Caco-2 (cell line): ENCODE measurements at places on chromosomes 3 and 15. TPM values are rescaled to one million over a fixed set of nuclear protein-coding genes. Genes with fewer than 3 reads are reported as not detected.
A peak's percentile ranks its signal among the peaks of the same experiment; 100 is the strongest.

GRCh38 chr3:152159328-152159727 is 109.4 kb upstream of the MBNL1 start:
- no peak for DNase-seq

The FRMD5 gene
- 17.4 and 19.5 TPM in 2 replicates for total RNA-seq

- no peak for DNase-seq
Measured at GRCh38 chr3:1805331-1805730, 293.3 kb upstream of the CNTN4 start.

DNA sequence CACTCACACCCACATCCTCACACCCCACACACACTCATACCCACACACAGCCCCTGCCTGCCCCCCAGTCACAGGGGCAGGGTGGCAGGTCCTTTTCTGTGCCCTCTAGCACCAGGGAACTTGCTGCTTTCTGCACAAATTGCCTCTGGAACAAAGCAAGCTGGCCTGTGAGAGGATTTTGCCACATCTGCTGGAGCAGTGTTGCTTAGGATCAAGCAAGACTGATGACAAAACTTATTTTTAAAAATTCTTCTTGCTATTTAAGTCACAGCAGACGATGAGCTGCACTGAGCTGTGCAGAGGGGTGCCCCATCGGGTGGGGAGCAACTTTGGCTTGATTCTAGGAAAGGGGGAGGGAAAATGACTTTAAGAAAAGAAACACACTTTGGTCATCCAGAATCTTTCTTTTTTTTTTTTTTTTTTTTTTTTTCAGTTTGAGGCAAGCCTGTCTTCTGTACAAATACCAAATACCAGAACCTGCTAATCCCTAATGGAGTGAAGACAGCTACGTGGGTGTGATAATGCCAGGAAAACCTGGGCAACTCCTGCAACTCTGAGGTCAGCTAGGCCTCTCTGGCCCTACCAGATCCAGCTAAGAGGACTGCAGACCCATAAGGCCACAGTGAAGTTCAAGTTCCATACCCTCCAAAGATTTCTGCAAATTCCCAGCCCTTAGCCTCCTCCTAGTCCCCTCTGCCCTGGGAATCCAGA is 195.3 kb downstream of the ABHD5 start:
- no peak for DNase-seq

GRCh38 chr3:129289201-129289921 is 10.7 kb downstream of the HMCES start:
- DNase-seq: no peak

DNA sequence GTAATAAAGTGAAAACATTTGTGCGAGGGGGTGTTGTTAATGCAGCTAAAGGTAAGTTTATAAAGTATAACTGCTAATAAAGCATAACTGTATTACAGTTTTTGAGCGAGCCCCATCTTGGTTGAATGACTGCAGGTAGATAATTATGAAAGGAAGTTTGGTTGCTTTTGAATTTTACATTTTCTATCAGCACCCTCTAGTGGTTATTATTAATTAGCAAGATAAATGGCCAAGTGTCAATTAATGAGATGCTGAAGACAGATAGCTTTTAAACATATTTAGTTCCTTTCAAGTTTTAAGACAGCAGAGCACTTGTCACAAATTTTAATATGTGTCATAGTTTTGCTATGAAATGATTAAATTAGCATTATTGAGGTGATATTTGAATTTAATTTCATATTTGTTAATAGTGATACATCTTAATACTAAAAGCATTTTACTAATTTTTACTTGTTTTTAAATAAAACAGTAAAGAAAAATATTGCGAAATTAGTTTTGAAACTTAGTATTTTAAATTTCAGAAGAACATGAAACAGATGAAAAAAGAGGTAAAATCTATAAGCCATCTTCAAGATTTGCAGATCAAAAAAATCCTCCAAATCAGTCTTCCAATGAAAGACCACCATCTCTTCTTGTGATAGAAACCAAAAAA is 15.1 kb downstream of the U2SURP start:
- DNase-seq: no peak

The SLC28A1 gene
- total RNA-seq: not detected in 2 replicates

GRCh38 chr3:37375184-37376127 is 201.1 kb upstream of the LRRFIP2 start:
- DNase-seq: no peak

The MGLL gene
- total RNA-seq: 7.8 and 8.4 TPM in 2 replicates

The PATL2 gene
- 0.32 TPM in 1 of 2 replicates, not detected in the other for total RNA-seq

DNA sequence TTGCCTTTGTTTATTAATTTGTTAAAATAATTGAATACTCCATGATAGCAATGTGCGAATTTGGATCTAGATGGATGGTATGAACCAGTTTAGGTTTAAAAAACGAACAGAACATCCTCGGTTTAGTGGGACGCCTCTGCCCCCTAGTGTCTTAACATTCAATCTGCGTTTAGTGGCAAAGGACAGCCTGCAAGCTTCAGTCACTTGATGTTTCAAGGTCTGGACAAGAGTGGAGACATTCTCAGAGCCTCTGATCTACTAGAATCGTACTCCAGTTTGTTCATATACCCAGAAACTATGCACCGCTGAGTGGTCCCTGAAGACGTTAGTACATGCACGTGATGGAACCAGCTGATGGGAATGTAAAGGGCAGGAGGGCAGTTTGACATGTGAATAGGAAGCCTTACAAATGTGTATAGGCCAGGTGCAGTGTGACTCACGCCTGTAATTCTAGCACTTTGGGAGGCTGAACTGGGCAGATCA is 17.8 kb upstream of the ATP13A4 start:
- DNase-seq: peak; percentile 78

- DNase-seq: no peak
Measured at GRCh38 chr15:73794443-73795133, 41.4 kb upstream of the INSYN1 start.

DNA sequence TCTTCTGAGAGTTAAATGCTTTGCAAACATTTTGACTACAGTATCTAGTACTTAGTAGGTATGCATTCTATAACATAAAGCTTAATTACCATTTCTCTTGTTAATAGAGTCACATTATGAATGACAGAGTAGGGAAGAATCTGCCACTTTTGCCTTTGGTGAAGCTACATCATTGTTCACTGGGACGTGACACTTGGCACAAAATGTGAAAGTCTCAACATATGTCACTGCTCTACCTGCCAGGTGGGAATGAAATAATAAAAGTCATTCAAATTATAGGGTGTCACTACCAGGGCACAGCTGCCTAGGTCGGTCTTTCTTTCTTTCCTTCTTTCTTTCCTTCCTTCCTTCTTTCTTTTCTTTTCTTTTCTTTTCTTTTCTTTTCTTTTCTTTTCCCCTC is 17.6 kb downstream of the GPR87 start:
- no peak for DNase-seq

DNA sequence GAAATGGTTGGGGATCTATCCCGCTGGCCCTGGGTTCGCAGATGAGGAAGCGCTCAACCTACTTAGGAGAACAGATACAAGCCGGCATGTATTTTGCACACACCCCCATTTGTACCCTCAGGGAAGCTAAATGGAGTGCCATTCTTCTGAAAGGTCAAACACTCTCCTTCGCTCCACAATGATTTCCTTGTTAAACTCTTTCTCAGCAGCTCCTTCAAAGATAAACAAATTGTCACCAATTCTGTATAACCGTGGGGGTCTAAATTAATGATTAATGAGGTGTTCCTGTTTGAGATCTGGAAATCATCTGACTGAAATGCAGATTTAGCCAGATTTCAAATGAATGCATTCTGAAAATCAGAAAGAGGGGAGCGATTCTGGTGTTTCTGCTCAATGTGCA is 124.0 kb downstream of the MEGF11 start:
- no peak for DNase-seq

- DNase-seq: no peak
Measured at GRCh38 chr15:49458145-49458544, 35.1 kb downstream of the FGF7 start.

The SMCO1 gene
- total RNA-seq: not detected in 2 replicates

The TMIE gene
- total RNA-seq: not detected in 2 replicates

The CD80 gene
- not detected in 2 replicates for total RNA-seq

DNA sequence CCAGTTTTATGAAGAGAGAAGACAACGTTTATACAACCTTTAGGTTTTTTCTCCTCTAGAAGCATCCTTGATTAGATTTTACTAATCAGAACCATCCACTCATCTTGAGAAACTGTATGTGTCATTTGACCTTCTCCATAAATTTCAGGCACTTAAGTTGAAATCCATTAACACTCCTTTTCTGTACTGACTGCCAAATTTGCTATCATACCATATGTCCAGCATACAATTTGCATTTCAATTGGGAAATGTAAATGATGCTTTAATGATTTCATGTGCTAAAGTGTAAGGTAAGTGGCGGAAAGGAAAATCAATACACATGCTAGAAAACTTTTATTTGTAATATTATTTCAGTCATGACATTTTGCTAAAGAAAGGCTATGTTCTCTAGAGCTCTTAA is 731.6 kb downstream of the GBE1 start:
- no peak for DNase-seq

- no peak for DNase-seq
Measured at GRCh38 chr3:134468519-134468918, 17.3 kb downstream of the ANAPC13 start.

GRCh38 chr3:44098656-44099415 is 142.8 kb upstream of the TOPAZ1 start:
- no peak for DNase-seq

DNA sequence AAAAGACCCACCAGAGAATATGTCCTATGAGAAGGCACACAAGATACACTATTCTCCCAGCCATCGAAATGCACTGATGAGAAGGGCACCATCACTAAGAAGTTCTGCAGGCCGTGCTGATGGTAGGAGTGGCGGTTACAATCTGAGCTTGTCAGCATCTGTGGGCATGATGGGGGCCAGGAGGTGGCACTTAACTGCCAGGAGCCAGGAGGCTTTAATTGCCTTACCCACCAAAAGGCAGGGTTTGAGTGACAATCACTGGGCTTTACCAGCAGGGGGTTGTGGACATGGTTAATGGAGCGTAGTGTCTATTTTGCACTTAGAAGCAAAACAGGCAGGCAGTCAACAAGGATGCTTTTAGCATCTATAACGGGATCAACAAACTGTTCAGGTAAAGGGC is 16.0 kb upstream of the SQOR start:
- no peak for DNase-seq

DNA sequence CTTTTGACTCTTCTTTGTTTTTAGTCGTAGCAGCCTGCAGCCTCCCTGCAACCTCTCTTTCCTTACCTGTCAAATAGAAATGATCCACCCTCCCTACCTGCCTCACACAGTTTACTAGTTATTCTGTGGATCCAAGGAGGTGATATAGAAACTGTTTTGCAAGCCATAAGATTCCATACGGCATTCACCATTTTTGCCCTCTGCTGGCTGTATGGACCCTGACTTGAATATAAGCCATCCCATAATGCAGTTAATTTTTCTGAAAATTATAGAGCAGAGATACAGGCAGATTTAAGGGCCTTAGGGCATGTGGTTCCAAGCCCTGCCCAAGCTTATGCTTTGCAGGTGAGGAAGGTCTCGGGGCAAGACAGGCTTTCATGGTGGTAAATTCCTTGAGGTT is 63.8 kb downstream of the CPN2 start:
- DNase-seq: no peak

The CAMK2N2 gene
- total RNA-seq: 0.46 and 0.66 TPM in 2 replicates

The HDC gene
- not detected in 2 replicates for total RNA-seq

- DNase-seq: peak; percentile 77
Measured at GRCh38 chr15:89912674-89913396, at the start of gene ARPIN. Gene ARPIN (minus strand): TSS chr15:89912952. CDS start chr15:89912835, 117 bp downstream.

The CISH gene
- total RNA-seq: 2.9 and 3.4 TPM in 2 replicates

DNA sequence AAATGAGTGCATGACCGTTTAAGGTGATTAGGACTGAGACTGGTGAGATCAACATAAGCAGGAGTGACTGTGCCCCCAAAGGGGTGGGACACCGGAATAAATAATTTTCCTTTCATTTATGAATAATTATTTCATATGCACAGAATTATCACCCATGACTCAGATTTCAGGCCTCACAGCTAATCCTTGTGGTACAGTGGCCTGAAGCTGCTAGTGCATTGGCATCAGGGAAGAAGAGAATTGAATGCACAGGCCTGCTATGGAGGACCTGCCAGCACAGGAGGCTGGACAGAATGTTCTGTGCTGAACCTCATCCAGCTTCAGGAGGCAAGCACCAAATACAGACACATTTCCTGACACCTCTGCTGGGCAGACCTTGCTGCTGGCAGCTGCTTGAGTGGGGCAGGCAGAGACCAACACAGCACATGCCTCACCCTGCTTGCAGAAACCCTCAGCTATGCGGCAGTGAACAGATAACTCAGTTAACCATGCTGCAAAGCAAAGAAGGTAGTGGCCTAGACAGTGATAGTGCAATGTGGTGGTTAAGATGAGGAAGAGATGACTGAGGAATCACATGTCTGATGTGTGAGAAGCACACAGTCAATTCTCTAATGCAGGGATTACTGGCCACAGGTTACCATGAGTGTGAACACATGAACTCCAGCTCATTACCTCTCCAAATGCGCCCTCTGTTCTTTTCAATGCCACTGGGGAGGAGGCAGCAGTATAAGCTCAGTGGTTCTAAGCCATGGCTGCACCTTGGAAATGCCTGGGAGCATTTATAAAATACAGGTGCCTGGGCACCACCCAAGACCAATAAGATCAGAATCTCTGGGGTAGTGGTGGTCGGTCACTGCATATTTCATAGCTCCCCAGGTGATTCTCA is 68.1 kb upstream of the SCN5A start:
- DNase-seq: no peak

- DNase-seq: peak; percentile 24
Measured at GRCh38 chr3:183692436-183692835, 5.2 kb upstream of the YEATS2 start.

DNA sequence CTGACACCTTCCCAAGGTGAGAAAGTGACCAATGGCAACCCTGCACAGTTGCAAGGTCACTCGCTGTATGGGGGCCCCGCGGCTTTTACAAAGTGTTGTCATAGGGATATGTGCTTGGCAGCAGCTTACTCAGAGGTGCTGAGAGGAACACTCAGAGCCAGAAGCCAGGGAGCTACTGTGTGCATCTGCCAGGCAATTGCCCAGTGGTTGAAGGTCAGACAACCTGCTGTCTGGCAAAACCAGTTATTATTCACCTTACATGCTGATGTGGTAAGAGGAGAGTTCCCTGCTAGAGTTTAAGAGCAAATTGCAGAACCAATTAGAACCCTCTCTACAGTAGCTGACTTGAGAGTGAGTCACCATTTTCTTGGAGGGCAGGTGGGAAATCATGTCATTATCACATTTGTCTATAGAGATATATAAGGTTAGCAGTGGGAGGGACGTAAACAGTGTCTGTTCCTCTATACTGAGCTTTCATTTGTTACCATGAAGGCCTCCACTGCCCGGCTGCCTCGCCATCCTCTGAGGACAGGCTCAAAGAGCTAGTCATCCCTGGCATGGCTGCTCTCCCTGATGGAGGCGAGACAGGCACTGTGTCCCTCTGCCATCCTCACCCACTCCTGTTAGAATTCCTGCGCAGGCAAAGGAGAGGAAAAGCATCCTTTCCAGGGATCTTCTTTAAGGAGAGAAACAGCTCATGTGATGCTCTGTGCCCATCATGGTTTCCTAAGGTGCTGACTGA is 274.4 kb downstream of the PLCL2 start:
- DNase-seq: no peak

- no peak for DNase-seq
Measured at GRCh38 chr3:51691949-51692348, 14.9 kb upstream of the GRM2 start.

GRCh38 chr3:184361532-184361931 is at the start of the genes CLCN2 and POLR2H:
Gene CLCN2 (minus strand): TSS chr3:184361605. CDS start chr3:184361479, 126 bp downstream.
Gene POLR2H (plus strand): TSS chr3:184361710. CDS start chr3:184363493, 1,783 bp downstream.
- peak; percentile 82 for DNase-seq
